ENCODE measurements at places on chromosomes 7 and 10.

- DNase-seq, result no peak
Observed at GRCh38 chr10:74868392-74868977, 42.1 kb downstream of the KAT6B start.

DNA sequence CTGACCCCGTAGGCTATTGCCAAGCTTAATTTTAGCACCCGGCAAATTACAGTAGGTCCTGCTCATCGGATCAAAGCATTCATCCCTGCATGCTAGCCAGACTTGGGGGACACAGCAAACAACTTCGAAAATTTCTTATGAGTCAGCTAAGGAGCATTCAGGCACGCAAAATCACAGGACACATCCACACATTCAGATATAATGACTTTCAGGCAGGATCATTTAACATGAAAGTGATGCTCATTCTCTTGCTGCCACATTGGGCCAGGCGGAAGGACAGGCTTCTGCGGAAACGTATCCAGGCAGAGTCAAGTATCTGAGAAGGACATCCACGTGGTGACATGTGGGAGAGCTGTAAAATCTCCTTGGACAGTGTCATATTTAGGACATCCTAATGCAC is 474.0 kb upstream of the NRP1 start:
- DNase-seq, result no peak

- peak; percentile 65 for DNase-seq
Observed at GRCh38 chr7:148084138-148084537, 506.4 kb upstream of the C7orf33 start.

GRCh38 chr7:112405286-112405685 is 45.0 kb upstream of the IFRD1 start:
- no peak for DNase-seq

GRCh38 chr7:81684033-81684432 is 85.8 kb downstream of the HGF start:
- no peak for DNase-seq

- DNase-seq, result no peak
Observed at GRCh38 chr10:71202314-71202713, 10.1 kb upstream of the UNC5B start.

GRCh38 chr7:128189231-128189930 is 51.7 kb upstream of the LEP start:
- DNase-seq, result no peak

- no peak for DNase-seq
Observed at GRCh38 chr10:114486938-114487814, 82.9 kb upstream of the AFAP1L2 start.

Measured in ovary (tissue), 10 donors.